RWPE1 (cell line): ENCODE measurements at places on chromosomes 11 and 22.

GRCh38 chr11:50098186-50098725 lies 65.6 kb downstream of the OR4C45 start:
- no peak for DNase-seq

- DNase-seq: no peak
Measured at GRCh38 chr11:116928845-116929244, 91.4 kb upstream of the APOA1 start.

DNA sequence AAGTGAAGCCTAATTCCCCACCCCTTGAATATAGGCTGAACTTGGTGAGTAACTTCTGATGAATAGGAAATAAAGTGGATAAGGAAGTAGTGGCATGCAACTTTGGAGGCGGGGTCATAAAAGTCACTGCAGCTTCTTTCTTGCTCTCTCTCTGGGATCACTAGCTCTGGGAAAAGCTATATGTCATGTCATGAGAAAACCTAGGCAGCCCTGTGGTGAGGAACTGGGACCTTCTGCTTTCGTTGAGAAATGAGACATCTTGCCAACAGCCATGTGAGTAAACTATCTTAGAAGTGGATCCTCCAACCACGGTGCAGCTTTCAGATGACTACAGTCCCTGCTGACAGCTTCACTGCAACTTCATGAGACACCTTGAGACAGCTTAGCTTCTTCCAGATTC lies 15.7 kb downstream of the ZNF214 start:
- DNase-seq: peak; percentile 13

- peak; percentile 25 for DNase-seq
Measured at GRCh38 chr22:33240888-33241475, 182.8 kb upstream of the SYN3 start.

GRCh38 chr11:72102631-72102945 lies 509 bp downstream of the LAMTOR1 start:
- no peak for DNase-seq

GRCh38 chr11:19740586-19740985 lies 27.9 kb downstream of the NAV2 start:
- no peak for DNase-seq

DNA sequence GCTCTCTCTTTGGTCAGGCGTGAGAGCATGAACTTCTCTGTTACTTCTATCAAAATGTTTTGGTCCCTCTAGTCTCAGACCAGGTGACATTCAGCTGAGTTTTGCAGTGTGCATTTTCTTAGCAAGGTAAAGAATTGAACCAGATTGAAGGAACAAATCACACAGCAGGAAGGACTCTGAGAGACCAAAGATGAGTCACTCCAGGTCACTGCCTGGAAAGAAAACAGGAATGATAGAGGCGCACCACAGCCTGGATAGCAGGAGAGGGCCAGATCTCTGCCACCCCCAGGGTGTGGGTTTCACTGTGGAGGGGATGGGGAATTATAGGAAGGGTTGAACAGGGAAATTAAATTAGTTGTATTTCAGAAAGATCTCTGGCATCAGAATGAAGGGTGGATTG lies 788.3 kb downstream of the NTM start:
- peak; percentile 14 for DNase-seq

GRCh38 chr11:126282736-126283591 lies at the start of gene TIRAP:
Gene TIRAP (plus strand): TSS chr11:126283093. CDS start chr11:126290895, 7,802 bp downstream.
- DNase-seq: peak; percentile 46

GRCh38 chr11:60164550-60165075 lies 18.3 kb downstream of the MS4A6A start:
- DNase-seq: no peak

DNA sequence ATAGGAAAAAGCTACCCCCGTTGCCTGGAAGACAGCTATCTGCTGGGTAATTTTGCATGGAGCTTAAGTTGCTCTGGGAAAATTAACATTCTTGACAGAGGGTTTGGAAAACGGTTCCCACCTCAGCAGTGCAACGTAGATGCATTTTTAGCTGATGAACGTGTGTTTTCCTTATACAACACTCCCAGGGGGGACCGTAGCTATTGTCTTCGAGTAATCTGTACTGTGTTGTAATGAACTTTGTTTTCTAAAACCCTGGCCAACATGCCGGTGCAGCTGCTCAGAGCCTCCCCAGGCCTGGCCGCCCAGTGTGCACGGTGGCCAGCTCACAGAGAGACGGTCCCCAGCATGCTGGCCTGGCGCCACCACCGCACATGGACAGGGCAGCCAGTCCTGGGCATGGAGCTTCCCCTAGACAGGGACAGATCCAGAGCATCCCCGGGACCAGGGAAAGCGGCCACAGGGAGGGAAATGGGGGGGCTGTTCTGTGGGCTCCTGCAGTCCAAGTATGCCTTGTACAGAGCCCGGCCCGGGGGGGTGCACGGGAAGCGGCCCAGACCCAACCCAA lies 2.2 kb downstream of the TNNT3 start:
- no peak for DNase-seq

DNA sequence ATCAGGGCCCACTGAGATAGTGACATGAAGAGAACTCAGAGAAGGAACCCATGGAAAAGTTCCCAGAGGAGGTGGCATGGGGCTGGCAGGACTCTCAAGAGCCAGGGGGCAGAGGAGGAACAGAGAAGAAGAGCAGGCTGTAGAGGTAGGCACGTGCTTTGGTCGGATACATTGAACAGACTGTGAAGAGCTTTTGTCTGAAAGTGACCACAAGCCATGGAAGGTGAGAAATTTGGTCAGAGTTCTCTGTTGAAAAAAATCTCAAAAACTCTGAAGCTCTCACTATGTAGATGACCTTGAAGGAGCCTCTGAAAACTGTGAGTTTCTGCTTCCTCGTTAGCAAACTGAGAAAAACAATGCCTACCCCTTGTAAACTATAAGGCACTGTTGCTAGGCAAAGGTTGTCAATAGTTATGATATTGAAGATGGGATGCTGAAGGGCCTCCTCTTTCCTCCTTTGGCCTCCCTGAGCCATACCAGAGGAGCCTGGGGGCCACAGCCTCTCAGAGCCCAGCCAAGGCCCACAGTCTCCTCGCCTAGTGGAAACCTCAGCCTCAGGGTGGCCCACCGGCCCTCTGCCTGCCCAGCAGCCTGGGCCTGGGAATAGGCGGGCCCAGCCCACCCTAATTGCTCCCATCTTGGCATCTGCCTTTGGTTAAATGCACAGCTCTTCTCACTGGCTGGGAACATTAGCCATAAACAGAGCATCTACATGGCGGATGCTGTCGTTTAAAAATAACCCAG lies 415.7 kb downstream of the SOX6 start:
- no peak for DNase-seq

GRCh38 chr22:19961201-19961580 lies 19.6 kb upstream of the TXNRD2 start:
- DNase-seq: no peak

DNA sequence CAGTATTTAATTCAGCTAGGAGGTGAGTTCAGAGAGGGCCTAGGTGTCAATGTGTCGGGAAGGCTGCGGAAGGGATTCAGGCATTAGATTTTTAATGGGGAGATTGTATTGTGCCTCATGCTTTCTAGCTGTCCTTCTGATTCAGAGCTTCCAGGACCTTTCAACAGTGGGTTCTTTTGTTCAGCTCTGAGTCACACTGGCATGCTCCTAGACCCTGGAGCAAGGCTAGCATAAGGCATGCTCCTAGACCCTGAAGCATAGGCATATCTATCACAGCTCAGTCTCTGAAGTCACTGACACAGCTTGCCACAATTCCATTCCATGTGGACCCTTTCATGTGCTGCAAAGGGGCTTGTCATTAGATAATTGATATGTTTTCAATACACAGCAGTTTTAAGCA lies 396.9 kb downstream of the RAB38 start:
- DNase-seq: no peak

- DNase-seq: peak; percentile 66
Measured at GRCh38 chr11:13210424-13210823, 67.2 kb upstream of the BMAL1 start.

GRCh38 chr11:133029107-133029506 lies 503.2 kb downstream of the OPCML start:
- no peak for DNase-seq

- no peak for DNase-seq
Measured at GRCh38 chr11:30758946-30759504, 172.9 kb upstream of the MPPED2 start.

DNA sequence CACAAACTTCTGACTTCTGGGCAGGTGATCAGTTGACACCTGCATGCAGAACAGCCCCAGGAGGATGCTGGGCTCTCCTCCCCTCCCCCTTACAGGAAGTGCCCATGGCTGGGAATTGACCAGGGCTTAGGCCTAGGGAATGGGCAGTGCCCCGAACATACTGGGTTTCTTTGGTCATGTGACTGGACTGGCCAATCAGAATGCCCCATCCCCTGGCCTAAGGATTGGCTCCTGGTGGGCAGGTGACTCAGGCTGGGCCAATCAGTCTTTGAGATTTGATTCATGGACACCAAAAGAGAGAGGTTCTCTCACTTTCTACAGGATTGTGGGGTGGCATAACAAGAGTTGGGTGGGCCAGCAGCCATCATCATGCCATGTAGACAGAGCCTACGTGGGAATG lies 37.1 kb downstream of the MCM5 start:
- DNase-seq: peak; percentile 65

DNA sequence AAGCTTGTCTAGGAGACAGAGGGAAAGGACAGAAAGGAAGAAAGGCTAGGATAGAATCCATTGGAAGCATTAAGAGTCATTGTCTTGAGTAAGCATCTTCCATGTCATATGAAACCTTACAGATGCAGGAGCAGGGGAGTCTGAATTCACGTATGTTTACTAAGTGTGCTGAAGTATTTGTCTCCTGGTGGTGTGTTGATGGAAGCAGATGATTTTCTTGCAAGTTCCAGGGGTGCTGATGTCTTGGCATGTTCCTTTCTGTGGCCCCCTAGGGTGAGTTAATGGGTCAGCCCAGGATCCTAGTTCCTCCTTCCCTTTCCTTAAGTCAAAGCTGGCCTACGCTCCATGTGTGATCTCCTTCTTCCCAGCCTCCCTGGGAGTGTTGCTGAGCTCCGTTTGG lies 110.2 kb downstream of the TEAD1 start:
- no peak for DNase-seq
